Stimulated activated CD8-positive, alpha-beta memory T cell treated with anti-CD3 and anti-CD28 coated beads, Interleukin-7, amount 100 ng/mL, for 1 hour (primary cell): ENCODE measurements at places on chromosomes 3 and 15.

DNA sequence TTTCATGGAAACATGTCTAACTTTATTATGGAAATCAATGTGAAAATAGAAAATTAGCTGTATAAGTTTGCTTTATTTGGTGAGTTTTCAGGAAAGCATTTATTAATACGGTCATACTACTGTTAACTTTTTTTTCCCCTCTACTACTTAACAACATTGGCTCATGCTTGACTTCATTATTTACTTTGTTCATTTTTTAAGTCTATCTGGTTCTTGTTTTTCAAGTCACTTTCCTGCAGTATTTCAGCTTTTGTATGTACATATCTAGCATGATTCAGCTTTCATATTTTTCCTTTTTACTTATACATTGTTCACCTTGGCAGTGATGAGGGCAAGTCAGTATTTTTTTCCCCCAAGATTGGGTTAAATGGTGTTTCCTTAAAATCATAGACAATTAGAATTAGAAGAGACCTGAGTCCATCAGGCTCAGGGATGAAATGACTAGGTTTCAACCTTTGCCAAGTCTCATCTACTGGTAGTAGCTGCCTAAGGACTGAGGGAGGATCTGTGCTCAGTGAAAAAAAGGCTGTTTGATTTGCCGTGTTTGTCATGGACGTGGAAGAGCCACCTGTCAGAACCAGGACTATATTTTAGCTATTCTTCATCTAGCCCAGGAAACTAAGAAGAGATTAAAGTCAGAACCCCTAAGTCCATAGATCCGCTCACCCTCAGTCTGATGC, 15.4 kb downstream of the TMOD3 start:
- DNase-seq: no peak

DNA sequence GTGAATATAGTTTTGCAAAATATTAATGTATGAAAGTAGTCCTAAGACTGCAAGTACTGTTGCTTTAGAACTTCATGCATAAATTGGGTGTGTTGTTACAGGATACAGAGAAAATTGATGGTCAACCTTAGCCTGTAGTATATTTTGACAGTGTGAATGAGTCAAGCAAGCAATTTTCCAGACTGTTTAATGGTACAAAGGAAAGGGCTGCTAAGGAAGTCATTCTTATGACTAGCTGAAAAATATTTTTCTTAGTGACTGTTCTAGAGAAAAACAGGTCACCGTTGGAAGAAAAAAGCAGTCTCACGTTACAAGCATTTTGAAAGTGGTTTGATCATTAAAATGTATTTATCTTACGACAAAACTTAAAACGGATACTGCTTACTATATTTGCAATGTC, 49.2 kb downstream of the MBNL1 start:
- no peak for DNase-seq

DNA sequence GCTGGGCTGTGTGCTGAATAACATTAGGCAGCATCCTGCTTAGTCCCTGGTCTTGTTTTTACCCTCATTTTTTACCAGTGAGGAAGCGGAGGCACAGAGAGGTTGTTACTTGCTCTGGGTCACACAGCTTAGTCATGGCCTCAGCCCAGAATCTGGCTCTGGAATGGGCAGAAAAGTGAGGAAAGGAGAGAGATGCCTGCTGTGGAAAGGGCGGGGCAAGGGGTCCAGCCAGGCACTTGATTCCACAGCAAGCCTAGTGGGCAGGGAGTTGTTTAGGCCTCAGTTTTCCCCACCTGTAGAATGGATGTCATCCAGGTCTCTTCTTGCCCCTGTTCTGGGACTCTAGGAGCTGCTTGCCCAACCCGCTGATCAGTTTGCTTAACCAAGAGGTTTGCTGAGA, 35.9 kb downstream of the SLC6A6 start:
- no peak for DNase-seq

DNA sequence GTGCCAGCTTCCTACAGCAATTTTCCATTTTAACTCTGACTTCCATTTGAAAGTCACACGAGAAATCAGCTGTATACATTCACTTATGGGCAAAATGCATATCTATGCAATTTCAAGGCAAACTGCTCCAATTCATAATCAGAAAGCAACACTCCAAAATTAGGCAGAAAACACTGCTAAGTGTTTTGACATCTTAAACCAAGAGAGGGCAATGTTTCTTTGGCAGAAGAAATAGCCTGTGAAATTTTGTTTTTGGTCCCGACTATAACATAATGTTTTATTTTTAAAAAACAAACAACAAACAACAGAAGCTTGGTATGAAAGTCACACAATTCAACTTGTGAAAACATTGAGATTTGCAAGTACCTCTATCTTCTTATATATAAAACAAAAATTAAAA, 42.6 kb downstream of the GOLIM4 start:
- DNase-seq: no peak

- no peak for DNase-seq
Observed at GRCh38 chr3:24684506-24685023, 189.9 kb upstream of the THRB start.

DNA sequence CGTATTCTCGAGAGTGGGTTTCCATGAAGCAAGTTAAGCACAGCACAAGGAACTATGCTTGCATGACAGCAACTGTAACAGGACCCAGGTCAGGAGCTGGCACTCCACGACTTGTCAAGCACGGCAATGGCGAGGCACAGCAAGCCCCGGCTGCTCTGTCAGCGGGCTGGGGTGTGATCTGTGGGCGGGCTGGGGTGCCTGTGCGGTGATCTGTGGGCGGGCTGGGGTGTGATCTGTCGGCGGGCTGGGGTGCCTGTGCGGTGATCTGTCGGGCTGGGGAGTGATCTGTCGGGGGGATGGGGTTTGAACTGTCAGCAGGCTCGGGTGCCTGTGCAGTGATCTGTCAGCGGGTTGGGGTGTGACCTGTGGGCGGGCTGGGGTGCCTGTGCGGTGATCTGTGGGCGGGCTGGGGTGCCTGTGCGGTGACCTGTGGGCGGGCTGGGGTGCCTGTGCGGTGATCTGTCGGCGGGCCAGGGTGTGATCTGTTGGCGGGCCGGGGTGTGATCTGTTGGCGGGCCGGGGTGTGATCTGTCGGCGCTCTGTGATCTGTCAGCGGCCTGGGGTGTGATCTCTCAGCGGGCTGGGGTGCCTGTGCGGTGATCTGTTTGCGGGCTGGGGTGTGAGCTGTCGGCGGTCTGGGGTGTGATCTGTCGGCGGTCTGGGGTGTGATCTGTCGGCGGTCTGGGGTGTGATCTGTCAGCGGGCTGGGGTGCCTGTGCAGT, 205.7 kb downstream of the XXYLT1 start:
- no peak for DNase-seq

- DNase-seq: no peak
Observed at GRCh38 chr3:126349071-126349470, 8.1 kb downstream of the KLF15 start.

- no peak for DNase-seq
Observed at GRCh38 chr3:13457593-13457992, 22.5 kb upstream of the HDAC11 start.
